ENCODE measurements at places on chromosomes 11 and 22.
A peak's percentile ranks its signal among the peaks of the same experiment; 100 is the strongest.

DNA sequence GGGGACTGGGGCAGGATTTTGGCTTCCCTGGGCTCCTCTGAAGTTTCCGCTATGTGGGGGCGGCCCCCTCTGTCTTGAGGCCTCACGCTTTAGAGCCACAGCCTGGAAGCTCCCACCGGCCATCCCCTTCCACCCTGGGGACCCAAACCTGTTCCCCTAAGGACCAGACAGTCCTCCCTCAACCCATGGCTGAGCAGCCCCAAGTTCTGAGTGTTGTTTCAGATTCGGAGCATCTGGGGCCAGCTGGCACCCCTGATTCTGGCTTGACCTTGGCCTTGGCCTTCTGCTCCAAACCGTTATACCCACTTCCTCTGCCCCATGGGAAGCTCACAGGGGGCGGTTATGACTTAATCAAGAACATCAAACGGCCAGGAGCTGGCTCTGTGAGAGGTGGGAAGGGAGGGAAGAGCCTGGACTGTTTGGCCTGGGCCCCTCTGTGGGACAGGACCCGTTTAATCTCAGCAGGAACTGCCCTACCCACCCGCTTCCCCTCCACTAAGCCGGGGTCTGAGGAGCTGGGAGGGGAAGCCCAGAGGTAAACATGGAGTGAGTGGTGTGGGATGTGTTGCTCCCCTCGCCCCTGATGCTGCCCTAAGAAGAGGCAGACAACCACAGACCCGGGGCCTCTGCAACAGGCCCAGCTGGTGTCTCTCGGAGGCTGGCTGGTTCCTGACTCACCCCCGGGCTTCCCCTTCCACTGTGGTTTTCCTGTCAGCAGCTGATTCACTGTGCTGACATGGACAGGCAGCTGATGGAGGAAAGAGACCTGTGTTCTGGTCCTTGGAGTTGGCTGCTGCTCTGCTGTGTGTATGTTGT lies 3.4 kb downstream of the CD82 start:
- DNase-seq, result peak; percentile 93

- no peak for DNase-seq
These were observed 18.2 kb downstream of the LHFPL7 start for GRCh38 chr22:24928322-24928721.

DNA sequence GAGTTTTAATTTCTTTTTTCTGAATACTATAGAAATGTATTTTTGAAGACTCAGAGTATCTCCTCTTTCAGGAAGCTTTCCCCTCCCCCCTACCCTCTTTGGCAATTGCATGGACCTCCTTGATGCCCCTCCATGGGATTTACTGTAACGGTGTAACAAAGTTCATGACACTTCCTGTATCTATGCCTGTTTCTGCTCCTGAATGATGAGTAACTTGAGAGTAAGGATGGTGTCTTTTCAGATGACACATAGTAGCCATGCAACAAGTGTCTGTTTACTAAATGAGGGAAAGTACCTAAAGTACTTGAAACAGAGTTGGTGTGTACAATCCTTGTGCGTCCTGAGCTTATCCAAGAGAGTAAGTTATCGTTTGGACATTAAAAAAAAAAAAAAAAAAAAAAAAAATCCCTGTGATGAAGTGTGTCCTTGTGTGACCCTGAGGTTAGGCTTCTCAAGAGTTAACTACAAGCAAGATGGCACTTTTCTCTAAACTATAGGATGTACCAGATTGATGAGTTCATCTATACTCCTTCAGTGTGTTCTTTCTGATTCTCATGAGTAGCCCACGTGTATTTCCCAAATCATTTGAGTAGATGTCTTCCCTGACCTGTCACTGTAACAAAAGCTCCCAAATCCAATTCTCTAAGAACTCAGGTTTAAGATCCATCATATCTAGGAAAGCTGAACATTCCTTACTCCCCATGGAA lies 7.4 kb downstream of the ETS1 start:
- no peak for DNase-seq

GRCh38 chr11:13367115-13367514 lies 89.5 kb downstream of the BMAL1 start:
- DNase-seq, result no peak

DNA sequence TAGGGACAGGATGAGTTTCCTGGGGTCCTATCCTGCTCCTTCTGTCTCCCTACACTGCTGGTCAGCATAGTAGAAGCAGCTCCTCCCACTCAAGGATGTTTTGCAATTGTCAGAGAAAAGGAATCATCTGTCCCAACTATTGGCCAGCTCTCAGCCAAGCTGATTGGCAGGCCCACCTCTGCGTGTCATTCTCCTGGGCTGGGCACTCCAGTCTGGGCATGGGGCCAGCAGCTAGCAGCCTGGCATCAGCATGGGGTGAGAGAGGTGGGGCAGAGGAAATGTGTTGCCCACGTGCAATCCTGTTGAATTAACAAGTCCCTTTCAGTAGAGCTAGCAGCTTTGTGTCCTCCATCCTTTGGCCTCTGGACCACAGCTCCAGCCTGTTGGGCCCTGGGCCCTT lies 14.1 kb downstream of the ANKK1 start:
- no peak for DNase-seq

DNA sequence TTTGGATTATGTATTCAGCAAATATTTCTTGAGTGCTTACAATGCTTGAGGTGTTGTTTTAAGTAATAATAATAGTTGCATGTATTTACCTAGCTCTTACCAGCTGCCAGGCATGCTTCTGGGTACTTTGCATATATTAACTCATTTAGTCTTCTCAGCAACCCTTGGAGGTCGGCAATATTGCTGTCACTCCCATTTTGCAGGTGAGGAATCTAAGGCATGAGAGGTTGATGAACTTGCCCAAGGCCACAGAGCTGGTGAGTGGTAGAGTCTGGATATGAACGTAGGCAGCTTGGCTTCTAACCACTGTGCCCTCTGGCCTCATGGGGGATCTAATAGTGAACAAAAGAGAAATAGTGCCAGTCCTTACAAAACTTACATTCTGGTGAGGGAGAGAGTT lies 92.9 kb downstream of the PARVA start:
- DNase-seq, result no peak

GRCh38 chr22:20430101-20430719 lies 7.4 kb downstream of the SCARF2 start:
- peak; percentile 31 for DNase-seq

- no peak for DNase-seq
These were observed 45.7 kb downstream of the SHISAL1 start for GRCh38 chr22:44266796-44267760.

DNA sequence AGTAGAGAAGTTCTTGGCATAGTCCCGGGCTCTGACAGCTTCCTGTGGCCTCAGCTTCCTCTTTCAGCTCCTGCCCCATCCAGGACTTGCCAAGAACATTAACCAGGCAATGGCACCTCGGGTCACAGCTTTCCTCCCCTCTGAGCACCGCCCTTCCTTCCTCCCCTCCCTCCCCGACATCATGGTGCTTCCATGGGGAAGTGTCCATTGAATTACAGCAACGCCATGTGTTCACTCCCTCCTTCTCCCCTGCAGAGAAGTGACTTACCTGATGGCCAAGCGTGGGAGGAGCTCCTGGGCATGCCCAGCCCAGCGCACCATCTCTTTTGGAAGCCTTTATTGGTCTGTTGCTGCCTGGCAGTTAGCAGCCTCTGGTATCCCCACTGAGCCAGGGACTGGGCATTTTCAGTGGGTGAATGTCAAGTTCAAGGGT lies 25.8 kb upstream of the DAGLA start:
- no peak for DNase-seq

GRCh38 chr11:64339286-64339685 lies 718 bp upstream of the CCDC88B start:
- no peak for DNase-seq

GRCh38 chr11:30089921-30090320 lies 73.1 kb upstream of the KCNA4 start:
- no peak for DNase-seq

DNA sequence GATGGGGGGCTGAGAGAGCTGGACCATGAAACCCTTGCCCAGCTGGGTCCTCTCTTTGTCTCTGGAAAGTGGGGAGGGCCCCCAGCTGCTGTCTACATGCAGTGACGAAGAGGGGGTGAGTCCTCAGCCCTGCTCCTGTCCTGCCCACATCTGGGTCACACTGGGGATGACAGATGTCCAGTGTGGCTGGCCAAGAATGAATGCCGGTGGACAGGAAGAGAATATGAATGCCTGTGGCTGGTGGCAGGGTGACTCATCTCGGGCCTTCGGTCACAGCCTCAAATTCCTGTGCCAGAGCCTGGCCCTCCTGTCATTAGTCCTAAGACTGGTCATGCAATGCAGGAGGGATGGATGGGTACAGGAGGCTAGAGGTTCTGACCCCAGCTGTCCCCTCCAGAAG lies 2.2 kb upstream of the PNPLA3 start:
- DNase-seq, result no peak

- DNase-seq, result no peak
These were observed 589.5 kb upstream of the B3GAT1 start for GRCh38 chr11:135001581-135001980.

- no peak for DNase-seq
These were observed 1.8 kb downstream of the SYTL2 start for GRCh38 chr11:85809191-85809590.

DNA sequence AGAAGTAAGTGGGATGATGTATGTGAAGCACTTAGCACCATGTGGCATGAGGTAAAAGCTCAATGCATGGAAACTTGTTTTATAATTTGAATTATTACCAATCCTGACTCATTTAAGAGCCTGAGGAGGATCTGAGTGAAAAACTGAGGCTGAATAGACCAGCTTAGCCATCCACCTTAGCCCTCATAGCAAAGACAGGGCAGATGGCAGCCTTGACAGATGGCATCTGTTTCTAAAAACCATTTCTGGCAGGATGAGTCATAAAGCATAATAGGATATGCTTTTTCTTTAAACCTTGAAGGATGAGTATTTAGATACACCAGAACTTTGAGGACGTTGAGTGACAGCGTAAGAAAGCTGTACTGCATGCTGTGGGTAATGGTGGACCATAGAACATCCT lies 61.0 kb upstream of the NAV2 start:
- no peak for DNase-seq

DNA sequence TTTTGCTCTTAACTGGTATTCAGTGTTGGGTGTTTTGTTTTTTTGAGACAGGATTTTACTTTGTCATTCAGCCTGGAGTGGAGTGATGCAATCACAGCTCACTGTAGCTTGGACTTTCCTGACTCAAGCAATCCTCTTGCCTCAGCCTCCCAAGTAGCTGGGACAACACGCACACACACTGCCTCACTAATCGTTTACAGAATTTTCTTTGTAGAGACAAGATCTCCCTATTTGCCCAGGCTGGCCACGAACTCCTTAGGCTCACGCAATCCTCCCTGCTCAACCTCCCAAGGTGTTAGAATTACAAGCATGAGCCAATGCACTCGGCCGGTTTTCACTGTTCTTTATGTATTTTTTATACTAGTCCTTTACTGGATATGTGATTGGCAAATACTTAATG lies 51.0 kb upstream of the IGLL5 start:
- no peak for DNase-seq

DNA sequence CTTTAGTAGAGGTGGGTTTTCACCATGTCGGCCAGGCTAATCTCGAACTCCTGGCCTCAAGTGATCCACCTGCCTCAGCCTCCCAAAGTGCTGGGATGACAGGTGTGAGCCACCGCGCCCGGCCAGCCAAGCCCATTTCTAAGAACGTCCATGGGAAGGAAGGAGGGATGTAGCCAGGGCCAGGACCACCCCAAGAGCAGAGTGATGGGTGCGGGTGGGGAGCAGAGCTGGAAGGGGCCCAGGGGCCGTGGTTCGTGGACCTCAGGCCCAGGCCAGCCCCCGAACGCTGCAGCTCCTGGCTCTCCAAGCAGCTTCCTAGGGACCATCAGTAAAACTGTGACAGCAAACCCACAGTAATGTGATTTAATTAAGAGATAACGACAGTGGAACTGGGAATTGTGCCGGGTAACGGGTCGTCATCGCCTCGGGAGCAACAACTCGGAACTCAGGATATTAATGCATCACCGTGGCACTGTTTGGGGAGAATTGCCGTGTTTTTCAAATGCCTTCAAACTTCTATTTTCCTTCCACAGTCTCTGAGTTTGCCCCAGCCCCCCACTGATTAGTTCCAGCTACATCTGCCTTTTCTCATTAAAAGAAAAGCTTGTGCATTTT lies 74.3 kb downstream of the BRD1 start:
- no peak for DNase-seq

GRCh38 chr11:121754598-121754997 lies 301.8 kb upstream of the SORL1-AS1 start:
- no peak for DNase-seq

DNA sequence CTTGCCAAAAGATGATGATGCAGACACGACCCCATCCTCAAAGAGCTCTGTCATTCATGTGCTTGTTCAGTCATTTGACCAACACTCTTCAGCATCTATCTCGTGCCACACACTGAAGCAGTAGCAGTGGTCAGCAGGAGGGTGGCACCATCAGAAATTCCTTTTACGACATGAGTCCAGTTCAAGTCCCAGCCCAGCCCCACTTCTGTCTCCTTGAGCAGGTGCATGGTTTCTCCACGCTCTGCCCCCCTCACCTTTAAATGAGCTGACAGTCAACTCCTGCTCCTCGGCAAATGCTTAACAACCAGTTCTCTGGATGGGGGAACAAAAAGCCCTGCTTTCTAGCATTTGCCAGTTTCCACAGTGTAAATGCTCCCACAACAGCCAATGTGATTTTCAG lies 60.9 kb downstream of the SYN3 start:
- DNase-seq, result no peak

GRCh38 chr11:34633640-34633989 lies 12.7 kb downstream of the EHF start:
- DNase-seq, result no peak

- DNase-seq, result no peak
These were observed 129.3 kb downstream of the GRIA4 start for GRCh38 chr11:105738986-105739795.

- DNase-seq, result no peak
These were observed 21.8 kb upstream of the WNT7B start for GRCh38 chr22:45998638-45999378.

DNA sequence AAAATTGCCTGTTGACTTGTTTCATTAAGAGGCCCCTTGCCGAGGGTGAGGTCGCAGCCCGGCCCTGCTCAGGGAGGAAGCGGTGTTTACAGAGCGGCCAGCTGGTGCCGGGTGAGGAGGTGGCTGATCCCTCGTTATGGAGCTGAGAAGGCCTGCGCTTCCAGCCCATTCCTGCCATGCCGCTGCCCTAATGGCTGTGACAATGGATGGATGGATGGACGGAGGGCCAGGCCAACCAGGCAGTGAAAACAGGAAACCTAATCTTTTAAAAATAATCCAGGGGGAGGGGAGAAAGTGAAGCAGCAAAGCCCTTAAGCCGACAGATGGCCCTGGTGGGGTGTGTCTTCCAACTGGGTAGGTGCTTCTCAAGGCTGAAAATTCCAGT lies 38.5 kb downstream of the BCR start:
- DNase-seq, result no peak

GRCh38 chr11:41190437-41191082 lies 268.9 kb downstream of the LRRC4C start:
- DNase-seq, result no peak
